ENCODE measurements at places on chromosomes 4 and X.

DNA sequence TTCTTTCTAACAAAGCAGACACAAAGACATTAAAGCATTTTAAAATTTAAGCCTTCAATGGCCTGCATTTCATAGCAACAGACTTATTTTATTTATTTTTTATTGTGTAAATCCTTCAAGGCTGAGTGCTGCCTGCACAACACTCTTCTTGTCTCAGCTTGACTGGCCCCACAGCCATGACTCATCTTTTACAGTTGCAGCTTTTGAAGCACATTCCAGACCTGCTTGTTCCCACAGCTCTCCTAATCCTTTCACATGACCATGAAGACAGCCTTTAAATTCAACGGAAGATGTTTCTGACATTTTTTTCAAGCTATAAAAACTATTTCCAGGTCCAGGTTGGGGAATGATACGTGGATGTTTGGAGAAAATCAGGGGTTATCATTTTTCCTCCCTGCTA is 276.9 kb upstream of the TACR3 start:
- DNase-seq, result peak; percentile 59

GRCh38 chr4:78742300-78742699 is 33.9 kb upstream of the BMP2K start:
- DNase-seq, result no peak

GRCh38 chrX:12948495-12948894 is 26.4 kb upstream of the TMSB4X start:
- DNase-seq, result no peak

GRCh38 chr4:155582041-155582440 is 84.6 kb upstream of the GUCY1A1 start:
- DNase-seq, result no peak

- no peak for DNase-seq
Observed at GRCh38 chr4:26715636-26716242, 131.9 kb downstream of the TBC1D19 start.

GRCh38 chr4:145130788-145131399 is 32.8 kb downstream of the ABCE1 start:
- DNase-seq, result peak; percentile 56

DNA sequence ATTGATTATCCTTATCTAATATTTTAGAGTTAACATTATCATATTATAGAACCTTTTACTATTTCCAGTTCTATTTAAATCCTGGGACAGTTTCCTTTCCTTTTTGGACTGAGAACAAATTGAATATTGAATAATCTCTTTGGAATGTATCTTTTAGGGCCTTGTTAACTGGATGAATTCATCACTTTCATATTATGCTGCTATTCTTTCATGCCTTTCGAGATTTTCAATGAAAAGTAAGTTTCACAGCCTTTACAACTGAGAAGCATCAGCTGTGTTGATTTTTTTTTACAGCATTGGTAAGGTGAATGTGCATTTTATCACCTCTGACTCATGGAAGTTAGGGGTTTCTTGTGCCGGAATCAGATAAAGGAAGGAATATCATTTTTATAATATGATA is 39.6 kb downstream of the PDLIM5 start:
- no peak for DNase-seq

- no peak for DNase-seq
Observed at GRCh38 chrX:55867181-55867651, 149.7 kb downstream of the RRAGB start.

DNA sequence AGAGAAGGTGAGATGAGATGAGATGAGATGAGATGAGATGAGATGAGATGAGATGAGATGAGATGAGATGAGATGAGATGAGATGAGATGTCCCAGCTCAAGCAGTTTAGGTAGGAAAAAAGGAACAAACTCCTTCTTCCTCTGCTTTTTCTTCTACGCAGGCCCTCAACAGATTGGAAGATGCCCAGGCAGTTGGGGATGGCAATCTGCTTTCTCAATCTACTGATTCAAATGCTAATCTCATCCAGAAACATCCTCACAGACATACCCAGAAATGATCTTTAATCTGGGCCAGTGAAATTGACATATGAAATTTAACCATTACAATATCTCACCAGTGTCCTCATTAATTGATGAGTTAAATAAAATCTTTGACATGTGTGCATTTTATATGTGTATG is 370.3 kb upstream of the SLC7A11 start:
- DNase-seq, result no peak

DNA sequence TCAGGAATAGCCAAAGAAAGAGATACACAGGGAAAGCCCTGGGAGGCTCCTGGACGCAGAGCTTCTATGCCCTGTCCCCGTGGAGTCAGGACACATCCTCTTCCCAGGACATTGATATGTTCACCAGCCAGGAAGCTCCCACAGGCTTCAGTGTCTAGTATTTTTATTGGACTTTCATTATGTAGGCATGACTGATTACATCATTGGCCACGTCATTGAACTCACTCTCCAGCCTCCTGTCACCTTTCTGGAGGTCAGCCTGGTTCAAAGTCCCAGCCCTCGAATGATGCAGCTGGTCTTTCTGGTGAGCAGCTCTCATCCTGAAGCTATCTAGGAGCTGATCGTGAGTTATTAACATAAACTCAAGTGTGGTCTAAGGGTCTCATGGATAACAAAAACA is 104.1 kb downstream of the CPEB2 start:
- DNase-seq, result no peak

- no peak for DNase-seq
Observed at GRCh38 chrX:142637206-142637605, 388.5 kb upstream of the SPANXN4 start.

- DNase-seq, result no peak
Observed at GRCh38 chr4:169810325-169811323, 52.9 kb upstream of the HPF1 start.

- DNase-seq, result no peak
Observed at GRCh38 chr4:155592179-155592937, 74.3 kb upstream of the GUCY1A1 start.

GRCh38 chr4:22483551-22483981 is 32.3 kb downstream of the ADGRA3 start:
- DNase-seq, result peak; percentile 31

GRCh38 chrX:154815274-154815818 is 10.1 kb upstream of the MPP1 start:
- DNase-seq, result no peak

DNA sequence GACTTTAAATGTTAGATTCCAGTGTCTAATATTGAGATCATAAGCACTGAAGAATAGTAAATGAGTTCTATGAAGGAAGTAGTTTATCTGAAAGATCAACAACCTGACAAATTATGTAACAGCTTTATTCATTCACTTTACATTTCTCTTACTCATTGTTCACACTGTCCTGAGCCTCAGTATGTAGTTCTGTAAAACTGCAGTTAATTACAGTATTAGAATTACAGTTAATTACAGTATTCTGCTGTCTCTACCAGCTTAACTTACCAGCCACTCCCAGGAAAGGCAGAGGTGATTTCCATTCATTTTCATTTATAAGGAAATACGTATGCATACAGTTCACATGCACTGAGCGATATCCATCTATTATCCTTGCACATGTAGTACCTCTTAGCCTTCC is 32.7 kb downstream of the NFKB1 start:
- DNase-seq, result no peak

DNA sequence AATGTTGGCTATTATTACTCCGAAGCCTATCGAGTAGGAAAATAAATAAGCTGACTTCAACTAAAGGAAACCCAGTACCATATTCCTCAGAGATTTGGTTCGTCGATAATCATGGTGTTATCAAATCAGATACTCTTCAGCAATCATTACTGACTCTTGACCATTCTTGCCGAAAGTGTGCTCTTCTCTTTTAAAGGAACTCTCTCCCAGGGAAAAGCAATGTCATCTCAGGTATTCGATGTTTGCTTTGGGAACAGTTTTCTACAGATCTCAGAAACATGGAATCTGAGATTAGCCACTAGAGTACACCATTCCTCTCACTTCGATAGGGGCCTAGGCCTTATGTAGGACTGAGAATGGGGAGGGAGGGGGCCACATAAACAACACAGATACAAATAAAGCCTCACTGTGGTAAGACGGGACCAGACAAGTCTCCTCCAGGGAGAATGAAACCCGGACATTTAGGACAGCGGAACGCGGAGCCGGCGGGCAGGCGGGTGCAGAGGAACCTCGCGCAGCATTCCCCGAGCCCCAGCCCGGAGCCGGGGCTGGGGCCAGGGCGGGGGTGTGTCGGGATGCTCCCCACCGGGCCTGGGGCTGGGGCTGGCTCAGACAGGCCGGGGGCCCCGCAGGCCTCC is 581 bp downstream of the DNAJB14 start:
- DNase-seq, result no peak

DNA sequence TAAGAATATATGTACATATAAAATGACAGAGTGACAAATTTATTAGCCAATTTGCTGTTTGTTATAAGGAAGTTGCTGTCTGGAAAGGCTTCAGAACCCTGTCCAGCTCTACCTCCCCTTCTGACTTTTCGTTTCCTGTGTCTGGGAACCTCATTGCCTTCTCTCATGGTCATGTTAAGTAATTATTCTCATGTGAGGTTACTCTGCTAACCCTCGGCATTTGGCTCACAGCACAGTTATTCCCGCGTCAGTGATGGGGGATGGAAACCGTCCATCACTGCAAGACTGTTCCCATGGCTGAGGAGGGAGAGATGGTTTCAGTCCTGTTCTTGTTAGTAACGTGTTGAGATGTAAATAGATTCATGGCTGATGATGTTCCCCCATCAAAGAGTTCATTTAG is 11.9 kb downstream of the EDNRA start:
- no peak for DNase-seq

GRCh38 chr4:48127682-48128404 is 6.2 kb downstream of the TXK start:
- DNase-seq, result peak; percentile 85

DNA sequence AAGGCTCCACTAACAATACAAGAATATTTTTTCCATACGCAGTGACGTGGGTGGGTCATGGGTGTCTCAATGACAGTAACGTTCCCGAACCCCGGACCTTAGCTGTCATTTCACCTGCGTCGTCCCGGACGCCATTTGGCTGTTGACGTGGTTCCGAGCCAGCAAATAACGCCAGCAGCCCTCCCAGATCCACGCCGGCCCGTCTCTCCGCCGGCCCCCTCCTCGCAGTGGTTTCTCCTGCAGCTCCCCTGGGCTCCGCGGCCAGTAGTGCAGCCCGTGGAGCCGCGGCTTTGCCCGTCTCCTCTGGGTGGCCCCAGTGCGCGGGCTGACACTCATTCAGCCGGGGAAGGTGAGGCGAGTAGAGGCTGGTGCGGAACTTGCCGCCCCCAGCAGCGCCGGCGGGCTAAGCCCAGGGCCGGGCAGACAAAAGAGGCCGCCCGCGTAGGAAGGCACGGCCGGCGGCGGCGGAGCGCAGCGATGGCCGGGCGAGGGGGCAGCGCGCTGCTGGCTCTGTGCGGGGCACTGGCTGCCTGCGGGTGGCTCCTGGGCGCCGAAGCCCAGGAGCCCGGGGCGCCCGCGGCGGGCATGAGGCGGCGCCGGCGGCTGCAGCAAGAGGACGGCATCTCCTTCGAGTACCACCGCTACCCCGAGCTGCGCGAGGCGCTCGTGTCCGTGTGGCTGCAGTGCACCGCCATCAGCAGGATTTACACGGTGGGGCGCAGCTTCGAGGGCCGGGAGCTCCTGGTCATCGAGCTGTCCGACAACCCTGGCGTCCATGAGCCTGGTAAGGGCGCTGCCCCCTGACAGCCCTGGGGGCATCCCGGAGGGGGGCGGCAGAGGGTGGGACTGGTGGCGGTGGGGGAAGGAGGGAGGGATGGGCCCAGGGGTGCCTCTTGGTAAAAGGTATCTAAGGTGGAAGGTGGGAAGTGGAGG is at the start of gene CPE:
TSS of gene CPE (plus strand) at position 264 of the 933 bp plus-strand sequence. CDS start at position 478, 214 bp downstream.
- peak; percentile 74 for DNase-seq

DNA sequence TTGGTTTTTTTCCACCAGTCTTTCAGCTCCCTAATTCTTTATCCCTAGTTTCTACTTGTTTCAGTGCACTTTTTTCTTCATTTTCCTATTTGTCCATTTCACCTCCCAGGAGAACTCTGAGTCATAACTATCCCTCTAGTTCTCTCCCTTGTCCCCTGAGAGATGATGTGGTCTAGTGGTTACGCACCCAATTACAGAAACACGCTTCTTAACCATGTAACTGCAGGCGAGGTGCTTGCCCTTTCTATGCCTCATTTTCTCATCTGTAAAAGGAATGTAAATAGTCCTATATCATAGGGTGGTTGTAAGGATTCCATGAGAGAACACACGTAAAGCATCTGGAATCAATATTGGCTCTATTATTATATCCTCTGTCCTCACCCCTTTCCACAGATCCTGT is 8.8 kb upstream of the GRPR start:
- no peak for DNase-seq

DNA sequence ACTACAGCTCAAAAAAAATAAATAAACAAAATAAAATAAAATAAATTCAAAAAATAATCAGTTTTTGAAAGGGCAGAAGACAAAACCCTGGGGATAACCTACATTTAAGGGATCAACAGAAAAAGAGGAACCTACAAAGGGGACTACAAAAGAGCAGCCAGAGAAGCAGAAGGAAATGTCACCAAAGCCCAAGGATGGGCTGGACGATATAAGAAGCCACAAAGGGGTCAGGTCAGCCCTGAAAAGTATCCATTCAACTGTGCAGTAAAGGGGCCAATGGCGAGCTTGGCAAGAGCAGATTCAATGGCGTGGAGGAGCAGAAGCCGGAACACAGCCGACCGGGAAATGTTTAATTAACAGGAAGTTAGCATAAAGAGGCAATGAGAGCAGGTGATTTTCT is 16.9 kb downstream of the ACOT9 start:
- no peak for DNase-seq
